ENCODE measurements at places on chromosomes 3 and 15. TPM values are rescaled to one million over a fixed set of nuclear protein-coding genes. Genes with fewer than 3 reads are reported as not detected.

Gene FANCD2OS
- polyA plus RNA-seq = not detected

Gene POTEB
- polyA plus RNA-seq = not detected

DNA sequence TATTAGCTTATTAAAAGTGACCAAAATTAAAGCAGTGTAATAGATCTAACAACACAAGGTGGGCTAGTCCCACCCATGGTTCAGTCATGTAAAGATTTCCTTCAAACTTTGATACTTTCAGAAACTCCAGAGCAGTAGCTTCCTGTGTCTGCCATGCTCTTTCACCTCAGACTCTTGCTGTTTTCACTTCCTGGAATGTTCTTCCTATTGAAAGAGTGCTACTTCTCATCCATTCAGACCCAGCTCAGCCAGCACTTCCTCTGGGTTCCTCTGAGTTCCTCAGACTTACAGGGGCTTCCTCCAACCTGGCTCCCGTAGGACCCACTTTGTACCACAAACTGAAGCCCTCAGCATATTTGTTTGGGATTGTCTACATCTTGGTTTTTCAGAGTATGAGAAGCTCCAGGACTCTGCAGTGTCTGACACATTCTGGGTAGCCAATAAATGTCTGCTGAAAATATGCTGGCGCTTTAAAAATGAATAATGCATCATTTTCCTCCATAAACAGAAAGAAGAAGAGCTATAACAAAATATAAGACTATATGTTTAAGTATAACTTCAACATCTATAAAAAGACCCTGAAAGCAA is 18.0 kb downstream of the NCEH1 start:
- H3K36me3 ChIP-seq = peaks cover 4% of the 10 kb centered on the region
- no peak for DNase-seq
- no peaks in the 10 kb centered on the region for H3K27me3 ChIP-seq

- no peaks in the 10 kb centered on the region for H3K36me3 ChIP-seq
- DNase-seq = no peak
- no peak overlapping the region for H3K4me3 ChIP-seq
- H3K4me1 ChIP-seq = peaks cover 15% of the 10 kb centered on the region
- no peak overlapping the region for H3K27ac ChIP-seq
Measured at GRCh38 chr15:42385206-42385979, 26.1 kb downstream of the CAPN3 start.
